Activated CD4-positive, alpha-beta memory T cell treated with anti-CD3 and anti-CD28 coated beads for 36 hours (primary cell): ENCODE measurements at places on chromosomes 5 and 9. TPM values are rescaled to one million over a fixed set of nuclear protein-coding genes. Genes with fewer than 3 reads are reported as not detected.

GRCh38 chr9:88988796-88989641, 2.2 kb upstream of the S1PR3 start:
- DNase-seq, result peak; percentile 22

MYOT gene
- total RNA-seq, result not detected

SH3RF2 gene
- total RNA-seq, result not detected

DNA sequence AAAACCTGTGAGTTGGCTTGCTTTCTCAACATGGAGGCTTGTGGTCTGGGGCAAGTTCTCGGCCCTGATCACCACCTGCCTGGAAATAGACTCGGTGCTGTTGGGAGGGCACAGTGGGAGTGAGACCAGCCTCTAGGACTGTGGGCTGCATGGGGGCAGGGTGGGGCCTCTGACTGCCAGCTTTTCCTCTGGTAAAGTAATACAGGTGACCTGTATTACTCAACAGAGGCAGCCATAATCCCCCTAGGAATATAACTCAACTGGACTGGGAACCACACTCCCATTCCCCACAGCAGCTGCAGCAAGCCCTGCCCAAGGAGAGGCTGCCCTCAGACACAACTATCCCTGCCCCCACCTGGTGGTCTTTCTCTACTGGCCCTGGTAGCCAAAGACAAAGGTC, 72.8 kb downstream of the C9orf153 start:
- DNase-seq, result no peak

- peak; percentile 82 for DNase-seq
Measured at GRCh38 chr9:97889941-97890887, 32.1 kb downstream of the TRMO start.

- no peak for DNase-seq
Measured at GRCh38 chr5:97624886-97625285, 441.8 kb upstream of the RIOK2 start.

DNA sequence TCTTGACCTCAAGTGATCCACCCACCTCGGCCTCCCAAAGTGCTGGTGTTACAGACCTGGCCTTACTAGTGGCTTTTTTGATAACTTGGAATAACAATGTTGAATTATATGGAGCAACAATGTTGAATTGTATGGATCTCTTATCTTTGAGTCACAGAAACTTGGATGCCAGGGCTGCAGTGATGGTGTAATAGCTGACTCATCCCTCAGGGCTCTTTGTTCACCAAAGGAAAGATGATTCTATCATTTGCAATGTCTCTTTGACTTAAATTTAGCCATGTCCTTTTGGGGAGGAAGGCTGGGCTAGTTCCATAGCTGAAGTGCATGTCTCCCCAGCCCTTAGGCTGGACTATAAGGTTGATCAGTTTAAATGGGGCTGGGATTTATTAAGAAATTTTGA, 172.3 kb downstream of the PDZD2 start:
- no peak for DNase-seq

- peak; percentile 85 for DNase-seq
Measured at GRCh38 chr5:142611154-142611553, 74.7 kb downstream of the FGF1 start.

FBLL1 gene
- 0.15 TPM for total RNA-seq

GRCh38 chr5:67771221-67771620, 444.3 kb upstream of the PIK3R1 start:
- no peak for DNase-seq

DNA sequence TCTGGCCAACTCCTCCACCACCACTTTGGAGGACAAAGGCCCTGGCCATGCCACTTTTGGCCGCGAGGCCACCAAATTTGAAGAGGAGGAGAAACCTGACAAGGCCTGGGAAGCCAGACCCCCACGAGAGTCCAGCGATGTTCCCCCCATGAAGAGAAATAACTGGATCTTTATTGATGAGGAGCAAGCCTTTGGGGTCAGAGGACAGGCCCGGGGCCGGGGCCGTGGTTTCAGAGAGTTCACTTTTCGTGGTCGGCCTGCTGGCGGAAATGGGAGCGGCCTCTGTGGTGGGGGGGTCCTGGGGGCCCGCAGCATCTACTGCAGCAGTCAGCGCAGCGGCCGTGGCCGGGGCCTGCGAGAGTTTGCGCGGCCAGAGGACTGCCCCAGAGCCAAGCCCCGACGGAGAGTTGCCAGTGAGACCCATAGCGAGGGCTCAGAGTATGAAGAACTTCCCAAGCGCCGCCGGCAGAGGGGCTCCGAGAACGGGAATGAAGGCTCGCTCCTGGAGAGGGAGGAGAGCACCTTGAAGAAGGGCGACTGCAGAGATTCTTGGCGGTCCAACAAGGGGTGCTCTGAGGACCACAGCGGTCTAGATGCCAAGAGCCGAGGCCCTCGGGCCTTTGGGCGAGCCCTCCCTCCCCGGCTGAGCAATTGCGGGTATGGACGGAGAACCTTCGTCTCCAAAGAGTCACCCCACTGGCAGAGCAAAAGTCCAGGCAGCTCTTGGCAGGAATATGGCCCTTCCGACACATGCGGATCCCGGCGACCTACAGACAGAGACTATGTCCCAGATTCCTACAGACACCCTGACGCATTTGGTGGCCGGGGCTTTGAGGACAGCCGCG, 27.4 kb upstream of the POMT1 start:
- no peak for DNase-seq

- DNase-seq, result peak; percentile 46
Measured at GRCh38 chr5:141508798-141509611, 20.1 kb downstream of the PCDHGC5 start.

DNA sequence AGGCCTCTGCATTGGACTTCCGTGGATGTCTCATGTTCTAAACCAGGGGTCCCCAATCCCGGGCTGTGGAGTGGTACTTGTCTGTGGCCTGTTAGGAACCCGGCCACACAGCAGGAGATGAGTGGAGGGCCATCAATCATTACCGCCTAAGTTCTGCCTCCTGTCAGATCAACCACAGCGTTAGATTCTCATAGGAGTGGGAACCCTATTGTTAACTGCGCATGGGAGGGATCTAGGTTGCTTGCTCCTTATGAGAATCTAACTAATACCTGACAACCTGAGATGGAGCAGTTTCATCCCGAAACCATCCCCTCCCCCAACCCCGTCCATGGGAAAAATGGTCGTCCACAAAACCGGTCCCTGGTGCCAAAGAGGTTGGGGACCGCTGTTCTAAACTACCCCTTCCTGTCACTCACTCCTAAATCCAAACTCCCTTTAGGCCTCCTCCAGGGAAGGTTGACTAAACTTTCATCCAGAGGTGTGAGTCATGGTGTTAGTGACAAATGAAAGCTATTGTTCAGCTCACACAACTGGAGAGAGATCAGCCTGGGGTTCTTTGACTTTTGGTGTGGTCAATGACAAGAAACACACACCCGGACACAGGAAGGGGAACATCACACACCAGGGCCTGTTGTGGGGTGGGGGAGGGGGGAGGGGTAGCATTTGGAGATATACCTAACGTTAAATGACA, 9.5 kb downstream of the KCNV2 start:
- no peak for DNase-seq

DNA sequence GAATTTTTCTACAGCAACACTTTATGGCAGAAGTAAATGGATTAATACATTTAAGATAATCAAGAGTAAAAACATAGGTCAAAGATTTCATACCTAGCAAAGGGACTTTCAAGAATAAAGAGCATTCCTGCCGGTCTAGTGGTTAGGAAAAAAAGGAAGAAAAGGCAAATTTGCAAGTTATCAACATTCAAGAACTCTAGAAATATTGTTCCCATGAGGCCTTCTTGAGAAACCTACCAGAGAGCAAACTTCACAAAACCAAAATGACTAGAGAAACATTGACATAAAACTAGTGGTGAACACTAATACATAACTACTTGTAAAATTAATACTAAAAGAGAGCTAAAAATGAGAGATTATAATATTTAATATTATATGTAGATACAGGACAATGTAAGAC, 320.2 kb upstream of the RGMB start:
- DNase-seq, result no peak

IRX2 gene
- total RNA-seq, result not detected

DNA sequence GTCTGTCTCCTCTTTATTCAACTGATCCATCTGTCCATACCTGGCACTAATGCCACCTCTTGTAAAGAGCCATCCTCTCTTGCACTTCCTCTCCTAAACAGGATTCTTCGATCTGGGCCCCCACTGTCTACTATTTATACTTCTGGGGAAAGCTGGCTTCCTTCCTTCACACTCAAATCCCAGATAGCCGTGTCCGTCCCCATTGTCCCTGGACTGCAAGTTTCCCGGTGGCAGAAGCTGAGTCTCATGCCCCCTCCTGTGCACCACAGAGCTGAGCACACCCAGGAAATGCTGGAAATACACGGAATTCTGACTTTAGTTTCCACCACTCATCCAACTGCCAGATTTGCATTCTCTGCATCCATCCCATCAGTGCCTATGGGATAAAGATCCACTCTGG, 84.0 kb downstream of the MARCHF11 start:
- no peak for DNase-seq

DNA sequence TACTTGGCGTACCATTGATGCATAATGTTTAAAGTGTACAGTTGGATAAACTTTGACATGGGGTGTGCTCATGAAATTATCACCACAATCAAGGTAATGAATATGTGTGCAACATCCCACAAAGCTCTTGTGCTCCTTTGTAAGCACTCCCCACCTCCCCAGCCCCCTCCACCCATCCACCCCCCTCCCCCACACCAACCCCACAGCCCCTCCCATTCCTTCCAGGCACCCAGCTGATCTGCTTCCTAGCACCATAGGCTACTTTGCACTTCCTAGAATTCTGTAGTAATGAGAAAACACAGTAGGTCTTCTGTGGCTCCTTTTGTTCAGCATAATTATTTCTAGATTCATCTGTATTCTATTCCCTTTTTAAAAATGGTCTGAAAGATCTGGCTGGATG, 24.5 kb downstream of the FGD3 start:
- no peak for DNase-seq

- DNase-seq, result no peak
Measured at GRCh38 chr5:142819825-142820224, 49.6 kb downstream of the ARHGAP26 start.

STRBP gene
- total RNA-seq, result 29.1 TPM

DNA sequence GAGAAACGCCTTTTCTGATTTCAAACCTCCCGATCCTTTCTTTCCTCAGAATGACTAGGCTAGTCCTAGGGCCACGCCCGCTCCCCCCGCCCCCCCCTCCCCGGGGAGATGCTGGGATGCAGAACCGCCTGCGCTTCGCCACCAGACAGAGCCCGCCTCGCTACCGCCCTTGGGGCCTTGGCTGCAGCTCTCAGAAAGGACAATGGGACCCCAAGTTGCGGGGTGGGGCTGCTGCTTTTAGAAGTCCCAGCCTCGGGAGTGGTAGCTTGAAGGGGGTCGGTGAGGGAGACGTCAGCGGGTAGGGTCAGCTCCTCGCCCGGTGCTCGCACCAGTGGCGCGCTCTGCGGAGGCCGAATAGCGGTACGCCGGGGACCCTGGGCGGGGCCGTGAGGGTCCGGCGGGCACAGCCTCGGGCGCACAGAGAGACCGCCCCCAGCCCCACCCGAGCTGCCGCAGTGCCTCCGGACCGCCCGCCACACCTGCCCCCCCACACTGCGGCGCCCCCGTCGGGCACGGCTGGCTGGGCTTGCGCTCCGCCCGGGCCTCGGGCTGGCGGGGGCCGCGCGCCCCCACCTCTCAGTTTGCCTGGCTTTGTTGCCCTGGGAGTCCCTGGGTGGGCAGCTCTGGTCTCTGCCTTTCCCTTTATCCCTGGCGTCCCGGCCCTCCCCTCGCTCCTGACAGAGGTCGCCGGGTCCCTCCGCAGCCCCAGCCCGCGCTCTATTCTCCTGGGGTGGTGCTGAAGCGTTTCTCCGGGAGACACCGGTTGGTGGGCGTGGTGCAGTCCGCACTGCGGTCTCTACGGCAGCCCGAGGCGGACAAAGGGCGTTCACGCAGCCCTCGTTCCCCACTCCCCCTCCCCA, 1.2 kb downstream of the MAP1B start:
- peak; percentile 39 for DNase-seq

GRCh38 chr9:125844611-125845010, 97.4 kb downstream of the PBX3 start:
- no peak for DNase-seq

DNA sequence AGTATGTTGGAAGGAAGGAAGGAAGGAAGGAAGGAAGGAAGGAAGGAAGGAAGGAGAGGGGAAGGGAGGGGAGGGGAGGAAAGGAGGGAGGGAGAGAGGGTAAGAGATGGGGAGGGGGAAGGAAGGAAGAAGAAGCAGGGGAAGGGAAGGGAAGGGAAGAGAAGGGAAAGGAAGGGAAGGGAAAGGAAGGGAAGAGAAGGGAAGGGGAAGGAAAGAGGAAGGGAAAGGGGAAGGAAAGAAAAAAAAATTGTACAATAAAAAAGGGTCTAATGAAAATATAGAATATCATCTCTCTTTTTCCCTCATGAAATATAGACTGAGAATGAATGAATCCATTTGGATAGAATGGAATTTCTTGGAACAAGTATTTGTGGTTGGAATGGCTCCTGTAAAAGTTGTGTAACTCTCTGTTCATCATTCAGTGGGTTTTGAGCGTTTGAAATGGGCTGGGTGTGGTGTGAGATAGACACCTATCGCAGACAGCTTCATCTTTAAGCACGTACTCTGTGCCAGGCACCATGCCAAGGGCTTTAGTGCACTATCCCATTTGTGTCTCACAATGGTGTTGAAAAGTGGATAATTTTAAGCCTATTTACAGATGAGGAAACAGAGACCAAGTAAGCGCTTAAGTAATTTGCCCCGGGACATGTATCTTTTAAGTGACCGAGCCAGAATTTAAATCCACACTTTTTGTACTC, 11.6 kb upstream of the PAPPA start:
- DNase-seq, result no peak

CACFD1 gene
- 1.1 TPM for total RNA-seq
